ENCODE measurements at places on chromosomes 5 and 9.

GRCh38 chr5:99272576-99272975 lies 343.8 kb upstream of the CHD1 start:
- DNase-seq: no peak

- DNase-seq: no peak
Observed at GRCh38 chr5:135578685-135579341, at the start of gene CXCL14. Gene CXCL14 (minus strand): TSS chr5:135578991. CDS start chr5:135578778, 213 bp downstream.

- no peak for DNase-seq
Observed at GRCh38 chr5:1105350-1106265, 6.3 kb downstream of the SLC12A7 start.

DNA sequence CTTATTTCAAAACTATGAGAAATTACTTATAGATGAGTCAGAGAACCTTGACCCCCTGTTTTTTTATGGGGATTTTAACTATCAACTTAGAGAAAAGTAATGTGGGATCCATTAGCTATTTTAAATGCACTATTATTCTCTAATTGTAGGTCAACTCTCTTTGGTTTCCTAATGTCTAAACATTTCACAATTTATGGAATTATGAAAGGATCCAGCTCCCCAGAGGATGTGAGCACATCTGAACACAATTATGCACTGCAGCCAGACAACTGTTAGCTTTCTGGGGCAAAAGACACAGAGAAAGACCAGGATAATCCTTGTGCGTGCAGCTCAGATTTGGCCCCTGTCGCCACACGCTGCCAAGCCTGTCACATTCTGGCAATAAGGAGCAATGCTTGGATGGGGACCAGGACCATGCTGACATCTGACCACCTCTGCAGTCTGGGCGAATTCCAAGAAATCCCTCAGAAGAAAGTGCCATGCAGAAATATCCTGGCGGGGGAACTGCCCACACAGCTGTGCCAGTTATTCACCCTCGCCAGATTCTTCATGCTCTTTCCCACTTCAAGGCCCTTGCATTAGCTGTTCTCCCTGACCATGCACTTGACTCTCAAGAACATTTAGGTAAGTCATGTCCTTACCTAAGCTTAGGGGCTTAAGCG lies 22.2 kb upstream of the CMBL start:
- DNase-seq: no peak

DNA sequence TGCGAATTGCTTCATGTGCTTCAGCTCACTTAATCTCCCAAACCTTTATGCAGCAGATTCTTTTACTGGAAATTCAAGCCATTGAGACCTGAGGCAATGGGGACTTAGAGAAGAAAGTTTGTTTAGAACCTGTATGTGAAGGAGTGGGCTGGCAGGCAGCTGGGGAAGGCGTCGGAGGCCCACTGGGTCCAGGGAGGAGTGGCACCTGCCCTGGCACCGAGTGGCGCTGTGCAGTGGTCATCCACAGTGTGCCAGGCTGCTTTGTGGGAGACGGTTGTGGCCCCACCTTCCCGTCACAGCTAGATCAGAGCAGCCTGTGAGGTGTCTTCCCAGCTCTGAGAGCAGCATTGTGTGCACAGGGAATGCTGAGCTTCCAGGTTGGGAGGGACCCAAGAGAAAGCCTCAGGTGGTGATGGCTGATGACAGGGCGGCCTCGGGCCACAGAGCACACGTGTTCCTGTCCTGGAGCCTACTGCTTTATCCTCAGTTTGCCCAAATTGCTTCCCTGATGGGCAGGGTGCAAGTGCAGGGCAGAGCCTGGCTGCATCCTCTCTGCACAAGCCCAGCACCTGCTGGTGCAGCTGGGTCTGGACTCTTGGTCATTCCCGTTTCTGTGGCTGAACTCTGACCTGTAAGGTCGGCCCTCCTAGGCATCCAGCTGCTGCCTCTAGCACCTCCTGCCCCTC lies 175.2 kb downstream of the CACNA1B start:
- no peak for DNase-seq

- no peak for DNase-seq
Observed at GRCh38 chr9:128275198-128276007, at the start of gene GOLGA2. Gene GOLGA2 (minus strand): TSS chr9:128276007. CDS start chr9:128275976, 31 bp downstream.

DNA sequence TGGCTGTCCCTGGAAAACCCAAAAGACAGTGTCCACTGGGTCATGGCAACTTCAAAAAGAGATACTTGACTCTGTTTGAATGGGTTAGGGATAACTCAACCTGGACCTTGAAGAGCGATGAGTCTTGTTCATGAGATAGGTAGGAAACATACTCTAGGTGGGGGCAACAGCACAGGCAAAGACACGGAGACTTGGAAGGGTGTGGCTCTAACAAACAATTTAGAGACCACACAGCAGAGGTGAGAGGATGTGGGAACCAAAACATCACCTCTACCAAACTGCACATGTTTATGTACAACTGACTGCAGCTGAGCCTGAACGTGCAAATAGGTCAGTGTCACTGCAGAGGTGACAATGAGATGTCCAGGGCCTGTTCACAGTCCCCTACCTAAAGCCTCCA lies 247.7 kb upstream of the ADRA1B start:
- DNase-seq: no peak

GRCh38 chr5:143086908-143087637 lies 316.4 kb downstream of the NR3C1 start:
- no peak for DNase-seq

GRCh38 chr5:17282283-17283120 lies 65.1 kb downstream of the BASP1 start:
- no peak for DNase-seq

DNA sequence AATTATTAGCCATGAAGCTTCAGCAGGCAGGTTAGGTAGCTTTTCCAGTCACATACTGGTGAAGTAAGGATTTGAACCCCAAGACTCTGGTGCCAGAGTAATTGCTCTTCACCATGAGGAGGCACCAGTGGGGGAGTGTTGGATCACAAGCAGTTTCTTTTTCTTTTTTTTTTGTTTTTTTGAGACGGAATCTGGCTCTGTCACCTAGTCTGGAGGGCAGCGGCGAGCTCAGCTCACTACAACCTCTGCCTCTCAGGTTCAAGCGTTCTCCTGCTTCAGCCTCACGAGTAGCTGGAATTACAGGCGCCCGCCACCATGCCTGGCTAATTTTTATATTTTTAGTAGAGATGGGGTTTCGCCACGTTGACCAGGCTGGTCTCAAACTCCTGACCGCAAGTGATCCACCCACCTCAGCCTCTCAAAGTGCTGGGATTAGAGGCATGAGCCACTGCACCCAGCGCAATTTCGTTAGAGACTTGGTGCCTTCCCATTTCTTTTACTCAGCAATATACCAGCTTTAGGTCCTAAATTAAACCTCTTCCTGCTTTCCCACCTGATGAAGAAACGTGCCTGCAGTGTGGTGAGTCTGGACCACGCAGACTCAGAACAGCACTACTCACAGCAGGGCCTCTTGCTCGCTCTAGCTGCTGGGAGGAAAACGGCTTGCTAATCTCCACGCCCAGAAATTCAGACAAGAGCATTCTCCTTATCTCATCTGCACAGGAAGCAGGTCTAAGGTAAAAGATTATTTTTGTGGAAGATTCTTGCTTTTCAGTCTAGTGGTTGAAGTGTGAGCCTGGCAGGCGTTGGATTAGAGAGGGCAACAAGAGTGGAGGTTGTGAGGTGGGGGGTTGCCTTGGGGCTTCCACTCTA lies at the start of gene S100Z:
S100Z (plus strand) TSS at position 596 of the 873 bp plus-strand sequence. CDS start 25,346 bp downstream, outside the sequence.
- DNase-seq: no peak

DNA sequence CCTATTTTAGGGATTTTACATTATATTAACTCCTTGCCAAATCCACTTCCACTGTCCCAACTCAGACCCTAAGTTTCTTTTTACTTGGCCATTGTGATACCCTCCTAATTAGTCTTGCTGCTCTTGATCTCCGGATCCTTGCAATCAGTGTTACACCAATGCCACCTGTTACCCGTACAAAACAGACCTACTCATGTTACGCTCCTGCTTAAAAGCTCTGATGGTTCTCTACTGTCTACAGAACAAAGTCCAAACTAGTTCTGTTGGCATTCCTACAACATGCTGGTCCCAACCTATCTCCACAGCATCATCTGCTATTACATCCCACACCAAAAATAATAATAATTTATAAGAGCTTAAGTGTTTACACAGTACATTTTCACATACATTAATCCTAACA lies 9.8 kb downstream of the ECPAS start:
- DNase-seq: no peak

GRCh38 chr9:14081745-14082144 lies 232.2 kb downstream of the NFIB start:
- DNase-seq: no peak
